ENCODE measurements at places on chromosomes 7 and 10. TPM values are rescaled to one million over a fixed set of nuclear protein-coding genes. Genes with fewer than 3 reads are reported as not detected.

The NEURL1 gene
- not detected for total RNA-seq

GRCh38 chr10:62023329-62023728 is 121.8 kb downstream of the ARID5B start:
- H3K27me3 ChIP-seq = no peaks in the 10 kb centered on the region
- H3K27ac ChIP-seq = peak overlapping the region; percentile 63
- no peaks in the 10 kb centered on the region for H3K36me3 ChIP-seq
- DNase-seq = no peak

- peak overlapping the region; percentile 46 for H3K27ac ChIP-seq
- peak; percentile 84 for DNase-seq
- peaks cover 25% of the 10 kb centered on the region for H3K4me1 ChIP-seq
- H3K4me3 ChIP-seq = peak overlapping the region; percentile 72
- no peaks in the 10 kb centered on the region for H3K36me3 ChIP-seq
Measured at GRCh38 chr7:132577206-132578049, 1.2 kb upstream of the PLXNA4 start.

DNA sequence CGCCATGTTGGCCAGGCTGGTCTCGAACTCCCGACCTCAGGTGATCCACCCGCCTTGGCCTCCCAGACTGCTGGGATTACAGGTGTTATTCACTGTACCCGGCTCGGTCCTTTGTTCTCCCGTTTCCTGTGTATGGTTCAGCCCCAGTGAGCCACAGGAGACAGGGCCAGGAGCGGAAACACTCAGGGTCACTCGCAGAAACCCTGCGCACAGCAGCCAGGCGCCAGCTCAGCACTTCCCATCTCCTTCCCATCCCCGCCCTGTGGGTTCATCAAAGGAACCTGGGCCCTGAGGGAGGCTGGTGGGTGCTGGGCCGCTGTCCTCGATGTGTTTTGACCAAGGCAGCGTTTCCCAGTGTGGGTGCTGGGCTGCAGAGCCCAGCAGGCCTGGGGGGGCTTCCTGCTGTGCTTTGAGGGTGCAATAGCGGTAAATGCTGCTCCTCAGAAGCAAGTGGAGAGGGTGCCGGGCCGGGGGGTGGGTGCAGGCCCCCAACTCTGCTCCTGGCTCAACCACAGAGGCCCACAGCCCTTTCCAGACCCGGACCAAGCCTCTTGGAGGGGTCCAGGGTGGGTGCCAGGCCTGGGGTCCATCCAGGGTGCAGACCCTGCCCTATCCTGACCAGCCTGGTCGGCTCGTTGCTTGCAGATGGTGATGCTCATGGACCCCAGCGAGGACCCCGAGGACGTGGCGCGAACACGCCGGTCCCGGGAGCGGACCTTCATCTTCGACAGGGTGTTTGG is 15.3 kb upstream of the CHST12 start:
- H3K27ac ChIP-seq = no peak overlapping the region
- no peaks in the 10 kb centered on the region for H3K27me3 ChIP-seq
- H3K36me3 ChIP-seq = no peaks in the 10 kb centered on the region
- H3K4me1 ChIP-seq = no peaks in the 10 kb centered on the region
- no peak for DNase-seq

The MRLN gene
- total RNA-seq = not detected

GRCh38 chr10:59106441-59106840 is 70.0 kb upstream of the PHYHIPL start:
- no peak overlapping the region for H3K4me3 ChIP-seq
- no peak for DNase-seq
- no peaks in the 10 kb centered on the region for H3K4me1 ChIP-seq

- no peaks in the 10 kb centered on the region for H3K4me1 ChIP-seq
- no peak overlapping the region for H3K27ac ChIP-seq
- no peaks in the 10 kb centered on the region for H3K27me3 ChIP-seq
Measured at GRCh38 chr10:31683682-31684081, 244.9 kb downstream of the ARHGAP12 start.

DNA sequence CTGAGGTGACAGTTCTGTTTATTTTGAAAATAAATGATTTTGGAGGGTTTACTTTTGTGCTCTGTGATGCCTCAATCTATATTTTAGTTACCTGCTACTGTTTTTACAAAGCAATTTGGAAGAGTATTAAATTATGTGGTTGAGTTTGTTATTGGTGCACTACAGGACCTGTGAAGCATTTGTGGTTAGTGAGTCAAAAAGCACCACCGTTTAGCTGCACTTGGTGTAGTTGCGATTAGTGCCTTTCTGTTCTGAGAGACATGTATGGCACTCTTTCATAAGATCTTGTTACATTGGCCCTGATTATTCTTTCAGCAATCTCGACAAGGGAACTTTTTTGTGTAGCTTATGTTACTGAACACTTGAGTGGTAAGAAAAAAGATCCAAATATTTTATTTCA is 132.2 kb downstream of the BBS9 start:
- H3K27ac ChIP-seq = no peak overlapping the region
- no peak for DNase-seq
- no peaks in the 10 kb centered on the region for H3K4me1 ChIP-seq
- H3K36me3 ChIP-seq = no peaks in the 10 kb centered on the region
- no peaks in the 10 kb centered on the region for H3K27me3 ChIP-seq

The HOXA3 gene
- 14.4 TPM for total RNA-seq

The FGFBP3 gene
- total RNA-seq = 6.6 TPM

DNA sequence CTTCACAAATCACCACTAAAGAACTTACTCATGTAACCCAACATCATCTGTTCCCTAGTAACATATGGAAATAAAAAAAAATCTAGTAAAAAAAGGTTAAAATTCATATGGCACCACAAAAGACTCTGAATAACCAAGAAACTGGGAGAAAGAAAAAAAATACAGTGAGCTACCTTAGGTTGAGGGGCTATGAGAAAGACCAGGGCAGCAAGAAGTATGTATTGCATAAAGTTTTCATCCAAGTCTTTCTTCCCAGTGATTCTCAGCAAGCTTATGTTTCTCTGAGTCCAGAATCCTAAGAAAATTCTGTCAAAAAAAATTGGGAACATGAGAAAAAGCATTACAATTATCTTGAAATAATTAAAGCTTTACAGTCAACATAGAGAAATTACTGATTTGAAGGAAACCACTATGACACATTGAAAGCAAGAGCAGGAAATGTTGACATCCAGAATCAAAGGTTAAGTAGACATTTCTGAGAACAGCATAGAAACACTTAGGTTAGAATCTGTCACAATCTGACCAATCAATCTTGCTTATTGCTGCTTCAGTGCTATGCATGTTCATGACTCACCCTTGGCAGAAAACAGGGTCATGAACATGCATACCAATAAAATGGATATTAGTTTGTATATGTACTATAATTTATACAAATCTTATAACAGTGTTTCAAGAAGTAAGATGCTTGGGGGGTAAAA is 494.0 kb upstream of the POT1 start:
- H3K4me3 ChIP-seq = no peak overlapping the region
- no peak for DNase-seq
- no peaks in the 10 kb centered on the region for H3K27me3 ChIP-seq
- H3K27ac ChIP-seq = no peak overlapping the region
- no peaks in the 10 kb centered on the region for H3K4me1 ChIP-seq
- H3K36me3 ChIP-seq = no peaks in the 10 kb centered on the region

DNA sequence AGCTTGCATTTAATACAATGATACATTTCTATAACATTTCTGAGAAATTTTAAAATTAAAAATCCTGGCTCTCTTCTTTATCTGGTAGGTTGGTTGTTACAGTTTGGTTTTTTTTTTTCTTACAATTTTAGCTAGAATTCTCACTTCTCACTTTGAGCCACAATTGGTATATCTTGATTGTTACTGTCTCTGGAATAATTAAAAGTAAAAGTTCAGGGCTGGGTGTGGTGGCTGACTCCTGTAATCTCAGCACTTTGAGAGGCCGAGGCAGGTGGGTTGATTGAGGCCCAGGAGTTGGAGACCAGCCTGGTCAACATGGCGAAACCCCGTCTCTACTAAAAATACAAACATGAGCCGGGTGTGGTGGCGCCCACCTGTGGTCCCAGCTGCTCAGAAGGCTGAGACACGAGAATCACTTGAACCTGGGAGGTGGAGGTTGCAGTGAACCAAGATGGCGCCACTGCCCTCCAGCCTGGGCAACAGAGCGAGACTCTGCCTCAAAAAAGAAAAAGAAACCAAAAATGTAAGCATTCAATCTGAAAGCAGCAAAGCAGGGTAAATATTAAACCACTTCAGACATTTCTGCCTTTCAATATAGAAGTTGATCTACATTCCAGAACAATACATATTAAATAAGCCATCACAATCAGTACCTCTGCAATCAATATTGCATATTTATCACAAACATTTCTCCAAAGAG is 88.6 kb upstream of the PFKP start:
- no peaks in the 10 kb centered on the region for H3K27me3 ChIP-seq
- H3K4me1 ChIP-seq = no peaks in the 10 kb centered on the region
- DNase-seq = no peak
- no peaks in the 10 kb centered on the region for H3K36me3 ChIP-seq

DNA sequence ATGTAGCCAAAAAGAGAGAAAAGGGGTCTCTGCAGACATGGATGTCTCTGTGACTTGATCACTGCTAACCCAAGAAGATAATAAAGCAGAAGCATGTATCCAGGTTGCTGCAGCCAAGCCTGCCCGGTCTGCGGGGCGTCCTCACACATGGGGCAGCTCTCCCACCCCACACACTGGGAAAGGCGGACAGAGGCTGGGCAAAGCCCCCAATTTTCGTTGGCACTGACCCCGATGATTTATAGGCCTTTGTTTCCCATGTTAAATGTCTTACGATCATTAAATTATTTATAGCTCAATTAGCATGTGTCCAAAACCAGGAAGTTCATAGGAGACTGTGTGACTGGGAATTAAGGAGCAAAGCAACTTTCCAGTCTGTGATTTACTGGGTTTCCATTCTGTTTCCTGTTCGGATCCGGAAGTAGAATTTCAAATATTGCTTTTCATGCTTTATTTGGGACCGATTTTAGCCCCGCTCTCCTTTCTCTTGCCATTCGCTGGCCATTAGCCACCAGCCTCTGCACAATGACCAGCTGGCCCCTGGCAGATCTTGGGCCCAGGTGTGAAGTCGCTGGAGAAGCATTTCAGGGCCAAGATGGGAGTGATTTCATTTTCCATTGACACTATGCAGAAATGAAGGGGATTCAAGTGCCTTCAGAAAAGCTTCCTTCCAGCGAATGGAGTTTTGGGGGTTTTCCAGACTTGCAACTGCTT is 91.6 kb downstream of the EGFR start:
- no peak overlapping the region for H3K27ac ChIP-seq
- no peaks in the 10 kb centered on the region for H3K27me3 ChIP-seq
- H3K36me3 ChIP-seq = no peaks in the 10 kb centered on the region
- H3K4me1 ChIP-seq = peaks cover 34% of the 10 kb centered on the region
- H3K4me3 ChIP-seq = no peak overlapping the region
- DNase-seq = no peak

The SPDYE16 gene
- total RNA-seq = not detected

- no peaks in the 10 kb centered on the region for H3K27me3 ChIP-seq
- no peak for DNase-seq
- H3K27ac ChIP-seq = no peak overlapping the region
- H3K4me3 ChIP-seq = no peak overlapping the region
- H3K36me3 ChIP-seq = peaks cover 28% of the 10 kb centered on the region
Measured at GRCh38 chr7:152203095-152203494, 177.6 kb downstream of the GALNT11 start.

DNA sequence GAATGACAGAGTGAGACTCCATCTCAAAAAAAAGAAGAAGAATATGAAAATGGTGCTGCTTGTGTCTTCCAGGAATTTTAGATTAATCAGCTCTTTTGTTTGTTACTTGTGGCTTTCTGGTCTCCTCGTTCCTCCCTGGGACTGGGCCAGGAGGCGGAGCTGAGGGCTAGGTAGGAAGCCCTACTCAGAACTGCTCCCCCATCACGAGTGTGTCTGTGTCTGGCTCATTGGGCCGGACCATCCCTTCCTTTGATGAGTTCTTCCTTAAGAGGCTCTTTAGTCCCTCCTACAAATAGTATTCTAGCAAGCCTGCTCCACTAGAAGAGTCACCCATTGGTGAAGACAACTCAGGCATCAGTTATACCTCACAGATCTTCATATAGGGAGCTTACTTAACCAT is 56.8 kb upstream of the YAE1 start:
- no peaks in the 10 kb centered on the region for H3K36me3 ChIP-seq
- no peak overlapping the region for H3K27ac ChIP-seq
- H3K27me3 ChIP-seq = no peaks in the 10 kb centered on the region
- no peaks in the 10 kb centered on the region for H3K4me1 ChIP-seq

DNA sequence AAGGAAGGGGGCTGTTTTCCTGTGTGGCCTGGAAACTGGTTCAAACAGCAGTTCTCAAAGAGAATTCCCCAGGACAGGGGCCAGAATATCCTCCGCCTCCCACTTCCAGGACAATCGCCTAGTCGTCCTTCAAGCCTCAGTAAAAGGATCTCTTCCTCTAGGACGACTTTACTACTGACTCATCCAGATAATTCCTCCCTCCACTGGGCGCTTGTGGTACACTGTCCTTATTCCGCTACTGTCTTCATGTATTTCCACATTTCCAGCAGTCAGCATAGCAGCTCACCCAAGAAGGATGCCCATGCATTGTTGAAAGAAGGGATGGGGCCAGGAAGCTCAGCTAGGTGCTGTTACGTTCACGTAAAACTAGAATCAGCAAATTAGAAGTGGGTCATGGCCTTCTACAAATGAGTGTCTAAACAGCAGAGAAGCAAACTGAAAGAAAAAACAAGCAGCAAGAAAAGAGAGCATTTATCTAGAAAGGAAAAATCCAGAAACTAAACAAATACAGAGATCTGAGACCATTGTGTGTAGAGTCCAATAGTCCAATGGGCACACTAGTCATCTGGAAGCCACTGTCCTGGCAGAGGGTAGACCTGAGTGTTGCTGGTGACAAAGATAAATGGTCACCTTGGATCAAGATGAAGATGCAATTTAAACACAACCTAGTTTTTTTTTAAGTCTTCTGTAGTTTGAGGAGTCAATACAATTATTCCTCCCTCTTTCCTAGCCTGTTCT is 26.3 kb downstream of the CLRN3 start:
- H3K36me3 ChIP-seq = no peaks in the 10 kb centered on the region
- H3K27me3 ChIP-seq = no peaks in the 10 kb centered on the region
- H3K4me1 ChIP-seq = no peaks in the 10 kb centered on the region

The SRGN gene
- total RNA-seq = 155 TPM

GRCh38 chr7:43618073-43618472 is 35.2 kb downstream of the STK17A start:
- DNase-seq = no peak
- H3K4me3 ChIP-seq = no peak overlapping the region
- H3K4me1 ChIP-seq = peaks cover 28% of the 10 kb centered on the region
- no peaks in the 10 kb centered on the region for H3K27me3 ChIP-seq
- H3K36me3 ChIP-seq = peaks cover 7% of the 10 kb centered on the region
- H3K27ac ChIP-seq = peak overlapping the region; percentile 67

DNA sequence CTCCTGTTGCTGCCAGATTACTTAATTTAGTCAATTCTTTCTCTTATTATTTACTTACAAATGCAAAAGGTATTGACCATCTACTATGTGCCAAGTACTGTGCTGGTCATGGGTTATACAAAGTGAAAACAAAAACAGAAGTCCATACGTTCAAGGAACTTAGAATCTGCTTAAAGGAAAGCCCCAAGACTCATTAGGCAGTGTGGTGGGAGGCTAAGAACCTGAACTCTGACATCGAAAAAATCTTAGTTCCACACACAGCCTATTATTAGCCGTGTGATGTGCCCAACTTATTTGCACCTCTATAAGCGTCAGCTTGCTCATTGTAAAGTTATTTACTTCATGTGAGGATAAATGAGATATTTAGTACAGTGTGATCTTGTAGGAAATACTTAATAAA is 227.4 kb upstream of the SORCS1 start:
- DNase-seq = no peak
- H3K27ac ChIP-seq = no peak overlapping the region
- no peaks in the 10 kb centered on the region for H3K27me3 ChIP-seq
- H3K4me1 ChIP-seq = no peaks in the 10 kb centered on the region
- no peaks in the 10 kb centered on the region for H3K36me3 ChIP-seq

The GARIN1A gene
- 0.53 TPM for total RNA-seq
